ENCODE measurements at places on chromosomes 3 and 15.

- no peak for DNase-seq
These were observed 83.7 kb downstream of the ETV5 start for GRCh38 chr3:186025161-186025560.

DNA sequence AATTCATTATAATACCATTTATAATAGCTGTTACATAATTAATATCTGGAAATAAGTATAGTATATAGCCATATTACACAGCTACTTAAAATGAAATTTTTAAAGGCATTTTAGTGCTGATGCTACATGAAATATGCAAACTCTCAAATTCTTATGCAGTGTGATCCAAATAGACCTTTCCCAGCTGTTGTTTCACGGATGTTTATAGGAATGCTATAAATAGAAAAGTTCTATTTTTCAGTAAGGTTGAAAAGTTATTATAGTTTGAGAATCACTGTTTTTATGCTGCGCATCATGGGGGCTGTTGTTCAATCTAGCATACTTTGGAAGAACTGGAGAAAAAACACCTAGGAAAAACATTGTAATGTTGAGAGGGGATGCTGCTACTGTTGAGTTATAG lies 147.7 kb upstream of the TRIM42 start:
- DNase-seq: no peak

DNA sequence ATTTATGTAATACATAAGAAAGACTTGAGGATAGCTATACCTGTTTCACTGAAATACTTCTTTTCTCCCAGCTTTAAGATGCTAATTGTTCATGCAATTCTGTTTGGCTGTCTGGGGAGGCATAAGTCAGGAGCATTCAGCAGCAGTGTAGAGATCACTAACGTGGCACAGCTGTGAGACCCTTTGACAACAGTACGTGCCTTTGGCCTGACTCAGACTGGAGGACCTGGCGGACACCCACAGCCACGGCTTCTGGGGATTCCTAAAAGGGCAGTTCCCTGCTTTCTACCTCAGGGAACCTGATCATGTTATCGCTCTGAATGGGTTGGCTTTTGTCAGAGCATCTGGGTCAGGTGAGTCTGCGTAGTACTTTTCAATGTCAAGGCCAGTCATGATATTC lies 295.0 kb upstream of the ICE2 start:
- peak; percentile 41 for DNase-seq

DNA sequence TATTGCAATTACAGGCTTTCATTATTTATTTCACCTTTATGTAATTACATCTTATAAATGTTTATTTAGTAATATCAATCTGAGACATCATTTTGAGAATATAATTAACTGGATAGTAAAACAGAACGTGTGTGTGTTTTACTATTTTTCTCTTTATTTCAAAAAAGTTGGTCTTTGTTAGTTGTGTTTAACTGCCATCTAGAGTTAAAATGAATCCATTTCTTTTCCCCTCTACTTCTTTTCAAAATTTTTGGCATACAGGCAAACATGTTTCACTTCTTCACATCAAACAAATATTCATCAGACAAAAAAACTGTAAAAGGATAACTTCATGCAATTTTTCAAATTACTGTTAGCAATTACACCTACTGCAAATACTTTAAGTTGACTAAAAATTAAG lies 61.1 kb downstream of the FEZF2 start:
- DNase-seq: no peak

- no peak for DNase-seq
These were observed 16.9 kb upstream of the PSMD6 start for GRCh38 chr3:64039981-64040733.

DNA sequence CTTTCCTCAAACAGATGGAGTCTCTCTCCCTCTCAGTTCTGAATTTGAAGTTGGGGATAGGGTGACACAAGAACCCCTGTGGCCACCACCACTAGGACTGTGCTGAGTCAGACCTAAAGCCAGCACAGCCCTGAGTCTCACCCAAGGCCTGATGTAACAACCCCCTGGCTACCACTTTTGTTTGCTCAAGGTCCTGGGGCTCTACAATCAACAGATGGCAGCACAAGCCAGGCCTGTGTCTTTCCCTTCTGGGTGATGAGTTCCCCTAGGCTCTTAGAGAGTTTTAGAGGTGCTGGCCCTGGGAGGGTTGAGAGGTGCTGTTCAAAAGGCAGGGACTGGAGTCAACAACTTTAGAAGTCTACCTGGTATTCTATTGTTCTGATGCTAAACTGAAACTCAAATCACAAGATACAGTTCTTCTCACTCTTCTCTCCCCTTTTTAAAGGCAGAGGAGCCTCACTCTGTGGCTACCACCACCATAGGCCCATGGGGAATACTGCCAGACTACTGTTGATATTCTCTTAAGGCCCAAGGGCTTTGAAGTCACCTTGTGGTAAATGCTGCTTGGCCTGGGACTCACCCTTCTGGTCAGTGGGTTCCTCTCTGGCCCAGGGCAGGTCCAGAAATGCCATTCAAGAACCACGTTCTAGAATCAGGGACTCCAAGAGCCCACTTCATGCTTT lies 6.5 kb downstream of the OR5K4 start:
- peak; percentile 1 for DNase-seq

GRCh38 chr3:14209581-14210289 lies 31.1 kb downstream of the LSM3 start:
- DNase-seq: peak; percentile 29

DNA sequence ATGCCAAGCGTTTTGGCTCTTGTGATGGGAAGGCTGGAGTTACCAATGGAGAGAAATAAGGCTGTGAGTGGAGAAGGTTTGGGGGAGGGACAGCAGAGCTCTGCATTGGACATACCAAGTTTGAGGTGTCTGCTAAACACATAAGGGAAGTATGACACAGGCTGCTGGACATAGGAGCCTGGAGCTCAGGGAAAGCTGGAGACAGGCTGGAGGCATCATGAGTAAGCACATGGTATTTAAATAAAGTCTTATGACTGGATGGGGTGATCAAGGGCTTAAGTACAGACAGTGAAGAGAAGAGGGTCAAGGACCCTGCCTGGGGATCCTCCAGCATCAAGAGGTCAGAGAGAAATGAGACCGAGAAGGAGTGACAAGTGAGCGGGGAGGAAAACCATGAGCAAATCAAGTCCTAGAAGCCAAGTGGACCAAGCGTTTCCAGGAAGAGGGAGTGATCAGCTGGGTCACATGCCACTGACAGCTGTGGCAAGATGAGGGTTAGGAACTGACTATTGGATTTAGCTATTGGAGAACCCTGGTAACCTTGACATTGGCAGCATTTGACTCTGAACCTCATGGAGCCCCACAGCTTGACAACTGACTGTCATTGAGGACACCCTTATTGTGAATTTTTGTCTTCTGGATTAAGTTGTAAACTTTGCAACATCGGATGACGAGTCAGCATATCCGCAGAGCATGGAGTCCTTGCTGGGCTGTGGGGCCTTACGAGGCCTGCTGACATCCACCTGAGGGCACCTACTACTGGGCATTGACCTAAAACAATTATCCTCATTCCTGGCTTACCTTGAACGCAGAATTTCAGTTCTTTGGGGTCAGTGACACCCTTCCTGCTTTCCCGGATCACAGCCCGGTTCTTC lies 78.7 kb upstream of the ETV5 start:
- DNase-seq: peak; percentile 5

All from HCEC 1CT (cell line).